HepG2 (cell line): ENCODE measurements at places on chromosomes 2 and 18. TPM values are rescaled to one million over a fixed set of nuclear protein-coding genes. Genes with fewer than 3 reads are reported as not detected.

- no peak overlapping the region for H3K4me3 ChIP-seq
- H3K27ac ChIP-seq = peak overlapping the region; percentile 85
Measured at GRCh38 chr2:203811491-203812221, 55.9 kb upstream of the CTLA4 start.

DNA sequence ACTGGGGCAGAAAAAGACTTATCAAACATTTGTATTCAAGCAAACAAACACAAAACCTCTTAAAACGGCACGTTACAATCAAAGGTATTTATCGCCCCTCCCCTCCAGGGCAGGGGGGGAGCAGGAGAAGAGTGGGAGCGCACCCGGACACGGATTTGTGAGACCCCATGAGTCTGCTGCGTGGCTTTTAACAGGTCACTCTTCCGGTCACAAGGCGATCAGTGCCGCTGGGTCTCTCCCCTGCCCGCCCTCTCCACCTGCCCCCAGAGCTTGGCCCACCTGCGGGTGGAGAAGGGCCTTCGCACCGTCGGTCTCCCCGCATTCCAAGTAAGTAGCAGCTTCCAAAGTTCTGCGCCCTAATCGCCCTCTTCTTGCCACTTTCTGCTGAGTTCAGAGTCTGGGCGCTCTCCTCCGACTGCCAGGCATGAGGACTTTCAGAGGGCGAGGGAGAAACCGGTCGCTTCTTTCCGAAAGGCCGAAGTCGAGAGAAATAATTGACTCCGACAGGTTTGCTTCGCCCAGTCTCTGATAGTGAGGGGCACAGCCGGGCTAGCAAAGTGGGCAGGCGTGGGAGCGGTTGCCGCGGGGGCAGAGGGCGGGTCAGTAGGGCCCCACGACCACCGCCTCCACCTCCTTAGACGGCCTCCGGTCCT, 800 bp downstream of the RPRM start:
- H3K4me3 ChIP-seq = no peak overlapping the region
- H3K27ac ChIP-seq = no peak overlapping the region
- H3K36me3 ChIP-seq = no peaks in the 10 kb centered on the region
- H3K4me1 ChIP-seq = peaks cover 16% of the 10 kb centered on the region
- H3K27me3 ChIP-seq = peaks cover 6% of the 10 kb centered on the region; the same call in 1 of the 2 replicates
- DNase-seq = no peak

DNA sequence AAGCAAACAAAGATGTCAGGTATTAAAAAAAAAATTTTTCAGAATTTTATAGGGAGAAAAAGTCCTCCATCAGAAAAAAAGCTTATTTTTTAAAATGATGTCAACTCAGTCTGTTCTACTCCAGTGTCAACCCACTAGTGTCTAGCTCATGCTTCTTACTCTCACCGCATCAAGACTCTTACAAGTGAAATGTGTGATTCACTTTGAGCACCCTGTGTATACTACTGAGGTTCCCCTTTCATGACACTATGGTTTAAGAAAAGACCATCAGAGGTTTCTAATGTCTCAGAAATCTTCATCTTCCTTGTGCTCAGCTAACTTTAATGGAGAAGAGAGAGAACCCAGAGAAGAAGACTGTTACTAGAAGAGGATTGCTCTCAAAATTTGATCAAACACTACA, 43.4 kb downstream of the FEZ2 start:
- H3K27ac ChIP-seq = no peak overlapping the region
- H3K27me3 ChIP-seq = no peaks in the 10 kb centered on the region
- DNase-seq = no peak
- no peak overlapping the region for H3K4me3 ChIP-seq
- no peaks in the 10 kb centered on the region for H3K4me1 ChIP-seq

- H3K36me3 ChIP-seq = peaks cover 18% of the 10 kb centered on the region; the same call in 2 of the 3 replicates
- no peak overlapping the region for H3K4me3 ChIP-seq
- DNase-seq = no peak
- no peaks in the 10 kb centered on the region for H3K27me3 ChIP-seq
- peaks cover 29% of the 10 kb centered on the region for H3K4me1 ChIP-seq
- no peak overlapping the region for H3K27ac ChIP-seq
Measured at GRCh38 chr2:106184857-106185256, 9.2 kb downstream of the UXS1 start.

DNA sequence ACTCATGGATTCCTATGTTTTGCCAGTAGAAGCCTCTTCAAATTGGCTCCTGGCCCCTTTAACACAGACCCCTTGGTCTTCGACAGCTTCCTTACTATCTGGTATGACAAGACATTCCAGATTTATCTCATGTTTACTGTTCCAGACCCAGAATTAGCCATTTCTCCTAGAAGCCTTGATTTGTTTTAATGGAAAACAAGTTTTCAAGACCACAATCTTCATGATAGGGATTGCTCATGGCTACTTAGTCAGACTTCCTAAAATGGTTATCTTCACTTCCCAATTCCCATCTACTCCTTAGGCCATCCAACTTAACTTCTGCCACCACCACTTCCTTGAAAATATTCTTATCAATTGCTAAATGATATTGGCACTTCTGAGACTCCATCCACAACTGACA, 63.2 kb downstream of the TTC32 start:
- H3K4me3 ChIP-seq = no peak overlapping the region
- DNase-seq = no peak
- no peaks in the 10 kb centered on the region for H3K36me3 ChIP-seq
- no peak overlapping the region for H3K27ac ChIP-seq

DNA sequence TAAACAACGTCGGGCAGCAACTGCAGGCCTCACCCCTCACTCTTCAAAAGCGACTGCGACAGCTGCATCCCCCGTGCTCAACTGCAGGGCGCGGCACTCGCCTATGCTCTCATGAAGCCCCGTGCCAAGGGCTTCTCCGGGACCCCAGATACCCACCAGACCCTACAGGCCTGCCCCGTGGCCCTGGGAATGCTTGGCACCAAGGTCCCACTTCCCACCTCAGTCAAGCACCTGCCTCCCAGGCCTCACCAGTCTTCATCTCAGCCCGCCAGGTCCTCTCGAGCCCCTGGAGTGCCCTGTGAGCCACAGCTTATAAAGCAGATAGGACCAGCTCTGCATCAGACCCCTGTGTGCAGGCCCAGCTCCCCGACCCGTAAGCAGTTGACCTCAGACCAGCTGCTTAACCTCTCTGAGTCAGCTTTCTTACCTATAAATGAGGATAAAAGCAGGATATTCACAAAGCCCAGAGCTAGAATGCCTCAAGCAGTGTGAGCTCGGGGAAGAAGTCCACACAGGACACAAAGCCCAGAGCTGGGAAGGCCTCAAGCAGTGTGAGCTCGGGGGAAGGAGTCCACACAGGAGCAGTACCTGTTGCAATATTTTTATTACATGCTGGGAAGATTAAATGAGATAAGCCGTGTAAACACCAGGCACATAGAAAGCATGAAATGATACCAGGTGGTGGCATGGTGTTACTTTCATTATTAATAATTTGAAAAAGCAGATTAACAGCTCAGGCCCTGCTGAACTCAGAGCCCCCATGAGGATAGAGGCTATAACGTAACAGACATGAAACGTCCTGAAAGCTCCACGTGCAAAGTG, 96.9 kb downstream of the HDAC4 start:
- H3K27ac ChIP-seq = no peak overlapping the region
- H3K27me3 ChIP-seq = no peaks in the 10 kb centered on the region
- H3K36me3 ChIP-seq = no peaks in the 10 kb centered on the region
- DNase-seq = no peak
- H3K4me1 ChIP-seq = peaks cover 20% of the 10 kb centered on the region
- no peak overlapping the region for H3K4me3 ChIP-seq

GRCh38 chr18:41967680-41968079, 12.6 kb downstream of the PIK3C3 start:
- H3K27ac ChIP-seq = no peak overlapping the region
- peaks cover 5% of the 10 kb centered on the region for H3K36me3 ChIP-seq
- H3K27me3 ChIP-seq = no peaks in the 10 kb centered on the region
- H3K4me3 ChIP-seq = no peak overlapping the region
- H3K4me1 ChIP-seq = no peaks in the 10 kb centered on the region

GRCh38 chr18:46167971-46168370, 63.8 kb downstream of the HAUS1 start:
- no peaks in the 10 kb centered on the region for H3K27me3 ChIP-seq
- peaks cover 36% of the 10 kb centered on the region for H3K4me1 ChIP-seq
- H3K4me3 ChIP-seq = peak overlapping the region; percentile 58
- no peak for DNase-seq

GRCh38 chr18:44741511-44741910, 60.8 kb downstream of the SETBP1 start:
- H3K27me3 ChIP-seq = no peaks in the 10 kb centered on the region
- H3K4me3 ChIP-seq = no peak overlapping the region
- no peaks in the 10 kb centered on the region for H3K36me3 ChIP-seq

- no peak for DNase-seq
- peaks cover 29% of the 10 kb centered on the region for H3K27me3 ChIP-seq
- peaks cover 6% of the 10 kb centered on the region for H3K4me1 ChIP-seq
- H3K36me3 ChIP-seq = no peaks in the 10 kb centered on the region
- H3K27ac ChIP-seq = no peak overlapping the region
Measured at GRCh38 chr2:234491281-234491680, 5.6 kb downstream of the ARL4C start.

DNA sequence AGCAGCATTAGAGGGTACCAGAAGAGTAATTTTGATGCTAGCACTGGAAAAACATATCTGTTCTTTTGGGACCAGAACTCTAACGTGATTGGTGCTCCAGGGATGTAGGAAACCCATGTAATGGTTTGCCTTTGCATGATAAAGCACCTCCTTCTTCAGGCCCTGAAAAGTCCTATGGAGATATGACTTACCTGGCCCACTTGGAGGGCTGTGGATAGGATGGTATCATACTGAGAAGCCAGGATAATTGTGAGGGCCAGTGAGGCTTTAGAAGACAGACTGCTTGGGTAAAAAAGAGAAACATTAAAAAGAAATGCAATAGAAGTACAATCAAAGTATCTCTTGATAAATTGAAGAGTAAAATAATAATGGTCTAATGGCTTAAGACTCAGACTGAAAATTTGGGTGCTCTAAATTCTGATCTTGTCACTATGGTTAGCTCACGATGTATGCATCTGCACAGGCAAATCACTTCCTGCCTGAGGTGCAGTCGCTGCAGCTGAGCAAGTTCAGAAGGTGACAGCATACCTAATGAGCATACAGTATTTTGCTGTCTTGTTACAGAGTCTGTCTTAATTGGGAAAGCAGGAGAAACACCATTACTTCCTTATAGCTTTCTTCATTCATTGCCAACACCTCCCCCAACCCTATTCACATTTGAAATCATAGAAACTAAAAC, 371.5 kb downstream of the NUP35 start:
- no peak overlapping the region for H3K27ac ChIP-seq
- no peaks in the 10 kb centered on the region for H3K36me3 ChIP-seq
- no peak overlapping the region for H3K4me3 ChIP-seq
- no peaks in the 10 kb centered on the region for H3K4me1 ChIP-seq

GRCh38 chr2:223725494-223725893, 111.9 kb downstream of the AP1S3 start:
- H3K27me3 ChIP-seq = no peaks in the 10 kb centered on the region
- DNase-seq = peak; percentile 80

GRCh38 chr2:236755278-236755840, 185.7 kb downstream of the ACKR3 start:
- H3K36me3 ChIP-seq = no peaks in the 10 kb centered on the region
- peaks cover 14% of the 10 kb centered on the region for H3K4me1 ChIP-seq
- DNase-seq = no peak
- H3K4me3 ChIP-seq = no peak overlapping the region

DNA sequence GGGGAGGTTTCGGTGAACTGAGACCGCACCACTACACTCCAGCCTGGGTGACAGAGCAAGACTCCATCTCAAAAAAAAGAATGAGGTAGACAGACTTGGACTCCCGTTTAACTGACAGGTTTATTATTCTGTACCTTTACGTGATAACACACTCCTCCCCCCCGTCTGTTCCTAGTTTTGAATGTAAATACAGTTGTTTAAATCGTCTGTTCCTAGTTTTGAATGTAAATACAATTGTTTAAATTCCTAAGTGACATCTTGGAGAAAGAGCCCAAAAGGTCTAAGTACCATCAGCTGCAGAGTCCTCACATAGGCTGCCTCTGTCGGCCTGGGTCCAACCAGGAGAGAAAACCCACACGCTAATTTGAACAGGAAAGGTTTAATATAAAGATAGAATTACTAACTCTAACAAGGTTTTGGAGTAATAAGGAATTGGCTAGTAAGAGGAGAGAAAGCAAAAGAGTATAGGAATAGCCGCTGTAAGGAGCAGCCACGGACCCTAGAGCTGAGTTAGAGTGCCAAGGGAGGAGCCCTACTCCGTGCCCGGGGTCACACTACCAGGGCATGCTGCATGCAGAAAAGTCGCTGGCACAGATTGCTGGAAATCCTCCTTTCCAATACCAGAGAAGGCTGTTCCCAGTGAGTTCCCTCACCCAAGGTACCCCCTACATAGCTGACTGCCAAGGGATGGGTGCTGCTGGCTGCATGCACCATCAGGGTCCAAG, 83.5 kb upstream of the RANBP2 start:
- no peaks in the 10 kb centered on the region for H3K27me3 ChIP-seq
- H3K36me3 ChIP-seq = no peaks in the 10 kb centered on the region
- peaks cover 47% of the 10 kb centered on the region for H3K4me1 ChIP-seq

GALNT5 gene
- not detected in 2 replicates for total RNA-seq

TMEM169 gene
- 4.3 and 4.5 TPM in 2 replicates for total RNA-seq

SPATS2L gene
- total RNA-seq = 154 and 165 TPM in 2 replicates

CHST9 gene
- total RNA-seq = 7.5 and 9.6 TPM in 2 replicates

TMEM150A gene
- 24.0 and 30.1 TPM in 2 replicates for total RNA-seq

GKN2 gene
- total RNA-seq = not detected in 2 replicates

ANKRD30B gene
- not detected in 2 replicates for total RNA-seq

EMILIN2 gene
- 6.9 and 8.2 TPM in 2 replicates for total RNA-seq
